Cortex of kidney (tissue), 1 donor: ENCODE measurements at places on chromosomes 4 and X.

DNA sequence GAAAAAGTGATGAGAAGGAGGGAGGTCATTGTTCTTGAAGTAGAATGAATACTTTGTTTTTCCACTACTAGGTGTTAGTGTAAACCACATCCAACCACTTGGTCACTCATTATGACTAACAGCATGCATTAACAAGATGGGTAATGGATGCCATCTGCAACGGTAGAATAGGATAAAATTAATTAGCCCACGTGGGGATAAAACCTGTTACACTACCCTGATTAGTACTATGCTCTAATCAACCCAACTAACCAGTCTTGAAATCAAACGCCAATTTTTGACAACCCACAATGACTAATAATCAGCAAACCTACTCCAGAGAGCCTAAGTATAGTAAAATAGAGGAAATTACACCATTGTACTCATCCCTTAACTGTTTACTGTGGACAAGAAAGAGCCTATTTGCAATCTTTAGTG, 93.4 kb upstream of the MCF2 start:
- DNase-seq = no peak

DNA sequence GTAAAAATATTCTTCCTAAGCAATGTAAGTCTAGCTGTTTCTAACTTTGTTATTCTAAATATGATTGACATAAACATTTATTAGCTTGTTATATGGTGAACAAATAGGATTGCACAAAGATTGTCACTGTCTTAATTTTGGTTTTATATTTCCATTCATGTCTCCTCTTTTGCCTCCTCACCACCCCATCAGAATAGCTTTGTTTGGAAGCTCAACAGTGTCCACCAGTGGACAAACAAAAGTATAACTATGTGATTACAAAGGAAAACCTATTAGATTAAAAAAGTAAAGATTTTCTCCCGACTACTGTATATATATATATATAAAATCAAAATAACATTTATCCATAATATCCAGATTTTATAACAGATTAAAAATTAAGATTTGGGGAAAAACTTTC, 468.2 kb downstream of the ZIC3 start:
- DNase-seq = no peak

DNA sequence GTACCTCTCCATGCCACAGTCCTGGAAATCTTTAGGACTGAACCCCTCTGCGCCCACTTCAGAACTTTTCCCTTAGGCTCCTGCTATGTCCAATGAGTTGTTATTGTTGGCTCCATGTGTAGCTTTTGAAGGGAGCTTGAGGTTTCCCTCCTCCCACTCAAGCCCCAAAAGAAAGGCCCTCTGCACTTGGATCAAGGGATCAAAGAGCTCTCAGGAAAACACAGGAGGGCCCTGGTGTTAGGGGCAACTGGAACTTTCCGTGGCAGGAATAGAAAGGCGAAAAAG, 135.0 kb downstream of the RASL11B start:
- no peak for DNase-seq

DNA sequence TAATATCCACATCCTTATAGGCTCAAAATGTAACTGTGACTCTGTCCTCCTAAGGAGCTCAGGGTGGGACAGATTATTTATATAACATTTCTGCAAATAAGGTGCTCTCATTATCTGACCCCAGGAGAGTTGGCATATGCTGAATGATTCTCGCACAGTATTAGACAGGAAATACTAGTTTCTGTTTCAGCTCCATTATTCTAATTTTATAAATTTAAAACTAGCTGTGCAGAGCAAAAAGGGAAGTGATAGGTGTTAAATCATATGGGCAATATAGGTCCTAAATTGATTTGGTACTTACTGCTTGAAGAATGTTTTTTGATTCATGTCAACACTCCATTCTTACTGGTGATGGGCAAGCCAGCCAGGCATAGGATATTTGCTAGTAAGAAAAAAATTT, 141.5 kb downstream of the GLRA2 start:
- no peak for DNase-seq

GRCh38 chrX:45888518-45888917, 656.7 kb downstream of the ZNF674 start:
- no peak for DNase-seq

DNA sequence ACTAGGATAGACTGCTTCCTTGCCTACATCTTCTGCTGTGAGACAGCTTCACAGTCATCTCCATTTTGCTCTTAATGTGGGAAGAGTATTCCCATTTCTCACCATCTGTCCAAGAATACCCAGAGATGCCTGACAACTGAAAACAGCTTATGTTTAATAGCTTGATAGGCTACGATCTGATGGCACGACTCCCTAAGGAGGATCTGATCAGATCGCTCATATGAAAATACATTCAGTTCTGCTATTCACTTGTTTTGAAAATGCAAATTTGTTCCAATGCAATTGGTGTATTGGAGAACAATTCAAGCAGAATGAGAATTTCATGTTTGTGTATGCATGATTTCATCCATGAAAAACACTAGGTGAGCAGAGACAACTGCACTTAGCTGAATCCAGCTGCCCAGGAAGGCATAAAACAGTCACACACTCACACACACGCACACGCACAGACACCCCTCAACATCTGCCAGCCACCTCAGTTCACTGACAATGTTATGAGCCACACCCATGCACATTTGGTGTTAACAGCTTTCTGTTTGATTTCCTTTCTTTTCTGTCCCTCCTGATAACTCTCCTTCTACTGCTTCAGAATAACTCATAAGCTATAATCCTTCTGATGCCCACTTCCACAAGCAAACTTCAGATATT, 29.6 kb downstream of the TRIML1 start:
- DNase-seq = no peak

DNA sequence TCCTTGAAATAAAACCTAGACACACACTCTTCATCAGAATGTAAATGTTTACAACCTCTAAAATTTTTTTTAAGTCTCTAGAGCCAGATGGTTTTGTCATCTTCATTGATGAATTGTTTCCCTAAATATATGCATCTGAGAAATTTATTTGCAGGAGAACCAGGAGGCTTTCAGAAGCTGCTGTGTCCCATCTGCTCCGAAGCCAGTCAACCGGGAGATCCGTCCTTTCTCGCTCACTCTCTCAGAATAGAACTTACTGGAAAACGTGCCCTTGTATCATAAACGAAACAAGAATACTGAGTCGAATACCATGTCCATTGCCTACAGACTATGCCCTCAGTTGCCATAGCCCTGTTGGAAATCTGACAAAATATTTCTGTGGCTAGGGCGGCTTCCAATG, 103.5 kb downstream of the SLC34A2 start:
- DNase-seq = no peak

DNA sequence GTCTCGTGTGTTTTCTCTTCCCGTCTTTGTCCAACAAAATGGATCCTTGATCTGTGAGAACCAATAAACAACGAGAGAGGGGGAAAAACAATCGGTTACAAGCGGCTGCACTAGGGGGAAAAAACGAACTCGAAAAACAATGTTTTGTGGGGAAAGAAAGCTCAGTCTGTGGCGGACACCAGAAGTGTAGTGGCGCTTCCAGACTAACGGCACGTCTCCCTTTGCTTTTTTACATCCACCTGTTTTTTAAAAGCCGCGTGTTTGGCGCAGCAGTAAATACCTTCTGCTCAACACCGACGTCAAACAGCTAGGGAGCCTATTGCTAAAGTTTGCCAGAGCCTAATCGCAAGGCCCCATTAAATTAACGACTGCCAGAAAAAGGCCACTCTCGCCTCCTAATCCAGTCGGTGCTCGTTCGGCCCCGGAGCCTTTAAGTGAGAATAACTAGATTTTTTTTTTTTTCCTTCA, 3.3 kb downstream of the NKX6-1 start:
- DNase-seq = no peak

DNA sequence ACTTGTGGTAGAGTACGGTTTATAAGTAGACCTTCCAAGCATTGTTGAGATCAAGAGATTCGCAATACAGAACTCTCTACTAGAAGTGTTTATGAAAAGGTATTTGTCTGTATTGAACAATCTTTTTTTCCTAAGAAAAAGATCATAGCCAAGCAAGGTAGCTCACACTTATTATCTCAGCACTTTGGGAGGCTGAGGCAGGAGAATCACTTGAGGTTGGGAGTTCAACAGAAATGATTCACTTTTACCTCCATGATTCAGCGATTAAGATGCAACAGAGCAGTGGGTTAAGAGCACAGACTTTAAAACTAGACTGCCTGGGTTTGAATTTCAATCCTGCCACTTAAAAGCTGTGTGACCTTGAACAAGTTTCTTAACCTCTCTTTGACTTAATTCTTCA, 74.3 kb downstream of the TMEM156 start:
- DNase-seq = no peak

DNA sequence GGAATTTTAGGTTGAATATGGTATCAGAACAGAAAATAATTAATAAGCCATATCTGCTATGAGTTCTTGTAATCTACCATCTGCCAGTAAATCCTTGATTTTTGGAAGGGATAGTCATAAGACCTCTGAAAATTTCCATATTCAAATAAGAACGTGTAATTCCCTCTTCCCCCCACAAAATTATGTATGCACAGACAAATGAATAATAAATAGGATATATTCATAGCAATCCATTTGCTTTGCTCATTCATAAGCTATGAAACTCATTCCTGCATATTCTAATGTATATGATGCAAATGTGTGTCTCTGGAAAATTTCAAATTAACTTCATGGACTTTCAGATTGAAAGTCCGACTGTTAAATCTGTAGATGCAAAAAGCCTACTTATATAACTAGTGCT, 833.1 kb upstream of the GRID2 start:
- DNase-seq = no peak

DNA sequence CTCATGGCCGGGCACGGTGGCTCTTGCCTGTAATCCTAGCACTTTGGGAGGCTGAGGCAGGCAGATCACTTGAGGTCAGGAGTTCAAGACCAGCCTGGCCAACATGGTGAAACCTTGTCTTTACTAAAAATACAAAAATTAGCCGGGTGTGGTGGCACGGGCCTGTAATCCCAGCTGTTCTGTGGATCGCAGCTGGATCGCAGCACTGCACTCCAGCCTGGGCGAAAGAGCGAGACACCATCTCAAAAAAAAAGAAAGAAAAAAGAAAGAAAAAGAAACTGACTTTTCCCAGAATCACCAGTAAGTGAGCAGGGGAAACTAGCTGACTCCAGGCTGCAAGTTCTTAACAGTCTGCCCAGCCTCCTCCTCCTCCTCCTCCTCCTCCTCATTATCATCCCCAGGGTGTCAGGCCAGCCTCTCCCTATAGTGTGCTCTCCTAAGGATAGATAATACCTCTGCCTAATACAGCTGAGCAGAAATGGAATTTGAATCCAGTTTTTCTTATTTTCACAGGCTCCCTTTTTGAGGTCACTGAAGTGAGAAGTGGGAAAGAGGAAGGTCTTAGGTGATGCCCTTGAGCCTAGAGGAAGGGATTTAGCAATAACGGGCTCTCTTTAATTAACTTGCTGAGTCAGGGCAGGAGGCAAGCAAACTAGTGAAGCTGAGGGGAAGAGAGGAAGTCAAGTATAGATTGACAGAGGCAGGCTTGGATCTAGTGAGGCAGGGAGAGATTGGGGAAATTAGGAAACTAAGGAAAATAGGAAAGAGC, 11.8 kb upstream of the ELF2 start:
- DNase-seq = no peak

- DNase-seq = no peak
These were observed 1596.9 kb downstream of the RPA4 start for GRCh38 chrX:98480606-98481005.

DNA sequence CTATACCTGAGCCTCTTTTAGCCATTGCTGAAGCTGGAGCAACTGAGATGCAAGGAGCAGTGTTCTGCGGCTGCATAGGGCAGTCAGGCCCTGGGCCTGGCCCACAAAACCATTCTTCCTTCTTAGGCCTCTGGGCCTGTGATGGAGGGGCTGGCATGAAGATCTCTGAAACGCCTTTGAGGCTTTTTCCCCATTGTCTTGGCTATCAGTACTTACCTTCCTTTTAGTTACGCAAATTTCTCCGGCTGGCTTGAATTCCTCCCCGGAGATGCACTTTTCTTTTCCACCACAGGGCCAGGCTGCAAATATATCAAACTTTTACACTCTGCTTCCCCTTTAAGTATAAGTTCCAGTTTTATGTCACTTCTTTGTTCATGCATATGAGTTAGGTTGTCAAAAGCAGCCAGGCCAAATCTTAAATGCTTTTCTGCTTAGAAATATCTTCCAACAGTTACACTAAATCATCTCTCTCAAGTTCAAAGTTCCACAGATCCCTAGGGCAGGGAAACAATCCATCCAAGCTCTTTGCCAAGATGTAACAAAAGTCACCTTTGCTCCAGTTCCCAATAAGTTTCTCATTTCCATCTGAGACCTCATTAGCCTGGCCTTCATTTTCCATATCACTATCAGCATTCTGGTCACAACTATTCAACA, 194.4 kb upstream of the PCDH7 start:
- DNase-seq = no peak

DNA sequence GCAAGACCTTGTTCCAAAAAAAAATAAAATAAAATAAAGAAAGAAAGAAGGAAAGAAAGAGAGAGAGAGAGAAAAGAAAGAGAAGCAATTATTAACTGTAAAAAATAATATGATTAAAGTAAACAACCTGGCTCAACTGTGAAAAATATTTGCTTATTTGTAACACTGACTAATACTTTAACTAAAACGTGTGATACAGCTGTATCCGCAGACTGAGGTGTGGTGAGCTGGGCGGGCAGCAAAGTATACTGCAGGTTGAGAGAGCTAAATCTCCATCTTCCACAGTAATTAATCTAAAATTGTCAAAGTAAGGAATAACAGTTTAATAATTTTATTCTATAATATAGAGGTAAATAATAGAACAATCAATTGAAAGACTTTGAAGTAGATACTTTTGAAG, 145.5 kb upstream of the FAM241A start:
- DNase-seq = no peak

DNA sequence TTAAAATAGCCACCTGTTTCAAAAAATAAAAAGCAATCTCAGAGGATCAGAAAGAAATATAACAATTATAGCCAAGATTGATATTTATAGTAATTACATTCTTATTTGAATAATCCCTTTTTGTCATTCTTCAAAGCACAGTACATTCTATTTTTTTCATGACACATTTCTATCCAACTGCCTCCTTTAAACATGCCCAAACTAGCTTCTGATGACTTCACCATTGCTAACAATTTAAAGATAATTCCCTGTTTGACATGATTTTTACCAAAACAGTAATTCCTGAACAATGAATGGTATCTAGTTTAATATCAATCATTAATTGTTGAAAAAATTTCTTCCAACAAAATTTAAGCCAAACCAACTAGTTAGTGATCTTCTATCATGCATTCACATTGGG, 172.4 kb downstream of the SNCA start:
- no peak for DNase-seq

- no peak for DNase-seq
These were observed 2.9 kb upstream of the CCSER1 start for GRCh38 chr4:90124276-90124675.

DNA sequence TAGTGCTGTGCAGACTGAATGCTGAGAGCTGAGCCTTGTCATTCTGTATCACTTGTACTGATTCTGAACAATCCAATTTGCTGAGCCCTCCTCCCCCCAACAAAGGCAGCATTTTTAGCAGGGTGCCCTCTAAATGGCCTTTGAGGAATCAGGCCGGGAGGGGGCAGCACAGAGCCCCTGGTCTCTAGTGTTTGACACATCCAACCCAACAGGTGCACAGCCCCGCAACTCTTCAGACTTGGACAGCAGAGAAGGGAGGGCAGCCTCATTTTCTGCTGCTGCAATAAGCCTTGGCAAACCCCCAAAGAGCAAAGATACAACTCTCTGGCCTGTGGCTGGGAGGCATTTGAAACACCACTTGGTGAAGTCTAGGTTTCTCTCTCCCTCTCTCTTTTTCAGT, 3.4 kb downstream of the ATP1B4 start:
- no peak for DNase-seq

GRCh38 chrX:8714164-8714563, 17.8 kb downstream of the ANOS1 start:
- DNase-seq = no peak
